ENCODE measurements at places on chromosomes 2 and 18.

DNA sequence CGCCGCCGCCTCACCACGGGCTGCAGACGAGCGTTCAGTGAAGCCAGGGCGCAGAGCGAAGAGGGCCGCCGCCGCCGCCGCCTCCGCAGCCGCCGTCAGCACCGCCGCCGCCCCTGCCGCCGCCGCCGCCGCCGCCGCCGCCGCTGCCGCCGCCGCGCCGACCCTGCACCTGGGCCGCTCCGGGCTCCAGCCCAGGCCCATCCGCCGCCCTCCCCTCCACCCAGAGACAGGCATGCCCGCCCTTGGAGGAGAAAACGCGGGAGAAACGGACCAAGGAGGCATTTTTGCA is 3.0 kb downstream of the POU3F3 start:
- no peak for DNase-seq

- no peak for DNase-seq
Measured at GRCh38 chr2:118737684-118738083, 109.8 kb downstream of the EN1 start.

- no peak for DNase-seq
Measured at GRCh38 chr2:57894381-57894780, 152.2 kb upstream of the VRK2 start.

DNA sequence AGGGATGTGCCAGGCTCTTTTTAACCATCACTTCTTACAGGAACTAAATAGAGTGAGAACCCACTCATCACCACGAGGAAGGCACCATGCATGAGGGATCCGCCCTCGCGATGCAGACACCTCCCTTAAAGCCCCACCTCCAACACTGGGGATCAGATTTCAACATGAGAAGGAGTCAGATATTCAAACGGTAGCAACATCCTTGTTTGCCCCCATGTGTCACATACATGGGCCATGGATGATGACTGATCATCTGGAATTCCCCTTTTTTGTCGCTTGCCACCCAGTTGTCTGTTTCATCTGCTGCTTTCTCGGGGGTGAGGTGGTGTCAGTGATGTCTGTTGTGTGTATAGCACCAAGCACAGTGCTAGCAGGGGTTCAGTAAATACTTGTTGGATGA is 57.9 kb downstream of the NCK2 start:
- DNase-seq = peak; percentile 47
